ENCODE measurements at places on chromosomes 2 and 18.

- DNase-seq: no peak
Observed at GRCh38 chr2:177625744-177626650, 233.4 kb downstream of the AGPS start.

- no peak for DNase-seq
Observed at GRCh38 chr18:55323051-55323994, 264.7 kb downstream of the TCF4 start.

DNA sequence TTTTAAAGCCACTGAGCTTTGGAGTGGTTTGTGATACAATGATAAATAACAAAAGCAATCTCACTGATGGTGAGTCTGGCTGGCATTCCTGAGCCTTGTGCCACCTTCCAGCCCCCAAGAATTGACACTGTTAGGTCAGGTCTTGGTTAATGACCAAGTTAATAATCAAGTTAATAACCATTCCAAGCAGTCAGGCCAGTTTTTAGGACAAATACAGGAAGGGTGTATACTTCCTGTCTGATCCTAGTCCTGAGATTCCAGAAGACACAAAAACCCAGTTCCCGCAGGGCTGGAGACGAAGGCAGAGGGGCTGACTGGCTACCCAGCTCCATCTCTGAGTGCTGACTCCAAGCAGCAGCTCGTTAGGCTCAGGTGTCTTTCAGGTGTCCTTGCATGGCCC is 74.6 kb upstream of the LAPTM4A start:
- no peak for DNase-seq

DNA sequence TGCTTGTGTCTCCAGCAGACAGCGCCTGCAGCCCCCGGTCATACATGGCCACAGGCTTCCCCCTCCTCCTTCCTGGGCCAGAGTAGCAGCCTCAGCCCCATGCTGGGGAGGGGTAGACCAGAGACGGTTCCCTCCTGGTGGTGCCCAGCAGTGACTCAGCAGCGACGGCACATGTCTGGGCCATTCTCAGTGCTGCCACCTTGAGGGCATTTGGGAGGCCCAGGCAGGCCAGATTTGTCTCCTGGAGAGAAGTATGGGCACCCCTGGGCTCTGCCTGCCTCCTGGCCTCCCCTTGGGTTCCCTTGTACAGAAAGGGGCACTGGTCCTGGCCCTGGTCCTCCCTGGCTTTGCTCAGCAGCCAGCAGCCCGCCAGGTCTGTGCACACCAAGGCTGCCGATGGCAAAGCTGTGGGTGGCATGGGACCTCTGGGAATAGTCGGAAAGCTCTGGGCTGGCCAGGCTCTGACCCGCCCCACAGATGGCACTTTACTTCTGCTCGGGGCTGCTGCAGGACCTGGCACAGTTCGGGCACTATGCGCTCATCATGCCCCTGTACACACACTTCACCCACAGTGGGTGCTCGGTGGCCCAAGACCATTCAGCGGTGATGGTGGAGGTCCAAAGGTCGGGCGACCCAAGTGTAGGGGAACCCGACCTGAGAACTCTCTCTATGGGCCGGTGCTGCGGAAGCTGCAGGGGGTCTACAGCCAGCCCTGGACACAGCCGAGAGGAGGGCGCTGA is 11.4 kb upstream of the ALPI start:
- DNase-seq: no peak

GRCh38 chr18:69956057-69956456 is 8.4 kb upstream of the CD226 start:
- no peak for DNase-seq

GRCh38 chr2:128645631-128646030 is 327.0 kb upstream of the HS6ST1 start:
- peak; percentile 30 for DNase-seq

GRCh38 chr2:31318361-31319336 is 84.7 kb downstream of the EHD3 start:
- DNase-seq: no peak

GRCh38 chr2:237860273-237860935 is 981 bp downstream of the RAMP1 start:
- DNase-seq: no peak

DNA sequence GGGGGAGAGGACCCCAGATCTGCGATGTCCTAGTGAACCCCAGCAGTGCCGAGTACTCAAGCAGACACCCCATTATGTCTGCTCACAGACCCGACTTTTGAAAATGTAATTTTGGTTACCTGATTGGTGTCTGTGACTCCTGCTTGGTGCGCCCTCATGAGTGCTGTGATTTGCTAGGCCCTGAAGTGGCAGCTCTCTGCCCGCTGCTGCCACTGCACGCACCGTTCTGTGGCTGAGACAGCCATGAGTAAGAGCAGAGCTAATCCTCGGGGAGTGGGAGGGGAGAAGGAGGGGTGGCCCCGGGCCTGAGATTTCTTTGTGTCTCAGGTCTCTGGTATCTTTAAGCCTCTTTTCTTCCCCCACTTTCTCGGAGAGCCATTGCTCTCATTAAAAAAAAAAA is 18.2 kb downstream of the FHOD3 start:
- no peak for DNase-seq

DNA sequence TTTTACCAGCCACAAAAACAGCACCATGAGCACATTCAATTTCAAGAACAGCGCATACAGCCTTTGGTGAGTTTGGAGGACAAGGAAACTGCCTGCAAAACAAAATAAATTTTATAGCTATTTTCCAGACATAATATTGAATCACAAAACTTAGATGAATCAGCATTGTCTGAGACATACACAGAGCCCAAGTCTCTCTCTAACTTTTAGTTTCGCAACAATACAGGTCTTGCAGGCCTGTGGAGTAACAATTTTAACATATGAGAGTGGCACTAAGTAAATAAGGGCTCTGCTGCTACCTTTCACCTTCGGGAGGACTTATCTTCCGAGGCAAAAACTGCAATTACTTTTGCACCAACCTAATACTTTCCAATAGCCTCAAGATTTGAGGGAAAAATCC is 56.1 kb upstream of the PEX13 start:
- DNase-seq: no peak

- DNase-seq: no peak
Observed at GRCh38 chr2:241582328-241582727, 23.8 kb downstream of the BOK start.

GRCh38 chr2:209519906-209520305 is 96.1 kb downstream of the MAP2 start:
- DNase-seq: no peak

DNA sequence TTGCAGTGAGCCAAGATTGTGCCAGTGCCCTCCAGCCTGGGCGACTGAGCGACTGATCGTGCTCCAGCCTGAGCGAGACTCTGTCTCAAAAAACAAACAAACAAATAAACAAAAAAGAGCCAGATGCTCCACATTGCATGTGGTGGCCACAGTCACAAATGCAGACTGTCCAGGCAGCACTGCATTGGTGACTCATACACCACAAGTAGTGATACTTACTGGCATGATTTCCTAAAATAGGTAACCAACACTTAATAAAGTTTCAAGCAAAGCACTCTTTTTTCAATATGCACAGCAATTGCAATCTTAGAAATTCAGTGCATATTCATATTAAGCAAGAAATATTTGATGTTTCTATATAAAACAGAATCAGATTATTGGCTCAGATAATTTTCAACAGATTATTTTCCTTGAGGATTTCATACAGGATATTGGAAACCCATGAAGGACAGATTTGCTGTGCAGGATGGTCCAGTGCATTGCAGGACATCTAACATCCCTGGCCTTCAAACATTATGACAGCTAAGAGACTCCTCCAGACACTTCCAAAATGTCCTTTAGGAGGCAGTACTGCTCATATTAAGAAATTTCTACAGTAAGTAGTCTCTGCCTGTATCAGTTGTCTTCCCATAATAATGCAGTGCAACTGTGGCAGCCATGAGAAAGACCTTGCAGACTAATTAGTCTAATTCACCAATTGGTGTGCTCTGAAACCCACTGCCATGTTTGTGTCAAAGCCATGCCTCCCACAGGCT is 10.5 kb upstream of the SLC1A4 start:
- no peak for DNase-seq

DNA sequence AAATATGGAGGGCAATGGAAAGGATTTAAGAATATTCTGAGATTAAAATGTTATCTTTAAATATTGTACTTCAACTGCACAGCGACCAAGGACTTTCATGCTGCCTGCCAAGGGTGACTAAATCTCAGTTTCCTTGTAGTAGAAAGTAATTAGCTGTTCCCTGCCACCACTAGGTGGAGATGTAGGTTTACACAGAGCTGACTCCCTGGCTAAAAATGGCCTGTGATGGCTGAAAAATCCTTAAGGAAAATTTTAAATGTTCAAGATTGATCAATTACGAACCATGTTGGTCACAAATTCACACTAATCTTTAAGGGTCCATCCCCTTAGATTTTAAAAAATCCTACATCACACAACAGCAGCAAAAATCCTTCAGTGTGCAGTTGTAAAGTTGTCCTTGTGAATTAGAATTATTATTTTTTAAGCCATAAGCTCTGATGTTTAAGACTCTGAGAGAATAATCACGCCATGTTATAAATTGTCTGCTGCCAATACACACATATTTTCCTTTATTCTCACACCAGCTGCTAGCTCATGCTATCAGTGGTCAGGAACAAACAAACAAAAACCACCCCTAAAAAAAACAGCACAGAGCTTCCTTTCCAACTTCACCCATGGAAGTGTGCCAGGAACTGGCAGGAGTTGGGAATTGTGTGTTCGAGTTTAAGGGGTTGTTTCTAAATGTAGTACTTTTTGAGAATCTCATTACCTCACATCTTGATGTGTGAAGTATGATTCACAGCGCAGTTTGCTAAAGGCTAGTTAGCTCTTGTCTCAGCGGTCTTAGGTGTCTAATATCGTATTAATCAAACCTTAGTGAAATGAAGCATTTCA is 399.8 kb downstream of the TMEM182 start:
- peak; percentile 45 for DNase-seq

GRCh38 chr2:143891879-143892308 is 628.0 kb downstream of the ZEB2 start:
- no peak for DNase-seq

DNA sequence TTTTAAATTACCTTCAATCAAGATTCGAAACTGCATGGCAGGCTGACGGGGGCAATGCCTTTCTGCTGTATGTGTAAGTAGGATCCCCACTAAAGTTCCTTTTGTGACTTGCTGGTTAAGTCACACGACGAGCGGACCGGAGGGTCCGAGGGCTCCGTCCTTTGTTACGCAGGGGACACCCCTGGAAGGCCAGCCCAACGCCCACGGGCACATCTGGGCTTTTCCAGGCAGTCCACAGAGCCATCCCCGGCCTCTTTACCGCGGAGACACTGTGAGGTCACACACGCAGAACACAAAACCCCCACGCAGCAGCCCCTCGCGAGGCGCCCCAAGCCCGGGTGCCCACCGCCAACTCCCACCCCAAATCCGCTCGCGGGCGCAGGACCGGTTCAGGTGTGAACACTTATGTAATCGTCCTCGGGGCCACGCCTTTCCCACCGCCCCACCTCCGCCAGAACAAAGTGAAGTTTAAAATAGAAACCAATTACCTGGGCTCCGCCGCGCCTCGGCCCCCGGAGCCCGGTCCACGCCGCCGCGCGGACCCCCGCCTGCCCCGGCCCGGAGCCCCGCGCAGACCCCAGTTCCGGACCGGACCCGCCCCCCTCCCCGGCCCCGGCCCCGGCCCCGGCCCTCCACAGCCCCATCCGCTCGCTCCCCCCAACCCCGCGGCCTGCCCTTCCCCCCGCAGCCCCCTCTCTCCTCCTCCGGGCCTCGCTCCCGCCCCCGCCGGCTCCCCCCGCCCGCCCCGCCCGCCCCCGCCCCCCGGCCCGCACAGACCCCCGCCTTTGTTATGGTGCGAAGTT is 4.2 kb downstream of the ZNF516 start:
- no peak for DNase-seq

DNA sequence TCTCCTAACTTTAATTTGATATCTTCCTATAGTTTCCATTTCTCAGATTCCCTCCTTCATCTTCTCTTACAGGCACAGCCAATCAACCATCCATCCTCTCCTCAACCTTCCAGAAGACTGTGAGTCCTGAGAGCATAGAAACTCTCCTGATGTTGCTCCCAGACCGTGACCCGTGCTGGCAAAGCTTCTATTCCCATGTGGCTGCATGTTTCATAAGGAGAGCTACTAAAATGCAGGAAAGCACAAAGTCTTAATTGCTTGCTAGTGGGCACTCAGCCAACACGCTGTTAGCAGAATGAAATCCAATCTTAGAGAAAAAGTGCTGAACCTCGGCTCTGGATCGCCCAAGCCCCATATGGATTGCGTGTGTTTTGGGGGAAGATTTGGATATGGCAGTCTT is 1244.7 kb upstream of the ZEB2 start:
- no peak for DNase-seq

DNA sequence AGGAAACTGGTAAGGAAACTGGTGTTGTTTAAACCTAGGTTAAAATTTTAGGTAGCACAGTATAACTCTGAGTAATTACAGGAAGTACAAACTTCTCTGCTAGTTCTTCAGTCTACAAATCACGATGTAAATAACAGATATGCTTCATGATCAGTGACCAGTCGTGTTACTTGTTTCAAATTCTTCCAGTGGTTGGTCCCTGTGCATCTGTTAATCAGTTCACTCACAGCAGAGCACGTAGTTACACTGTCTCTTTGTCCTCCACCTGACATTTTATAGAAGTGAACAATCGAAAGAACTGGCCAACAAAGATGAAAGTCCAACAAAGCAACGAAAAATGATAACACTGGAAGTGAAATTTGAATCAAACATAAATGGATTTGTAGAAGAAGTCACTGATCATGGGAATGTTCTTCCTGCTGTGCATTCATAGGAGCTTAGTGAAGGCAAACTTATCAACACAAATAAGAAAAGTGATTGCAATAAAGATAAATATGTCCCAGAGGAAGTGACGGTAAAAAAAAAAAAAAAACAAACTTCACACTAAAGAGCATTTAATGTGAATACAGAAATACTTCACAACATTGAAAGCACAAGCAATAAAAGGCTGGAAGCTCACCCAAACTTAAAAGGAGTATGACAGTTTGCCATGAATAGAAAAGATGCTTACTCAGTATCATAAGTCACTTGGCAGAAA is 7.0 kb downstream of the EIF2AK2 start:
- DNase-seq: no peak

DNA sequence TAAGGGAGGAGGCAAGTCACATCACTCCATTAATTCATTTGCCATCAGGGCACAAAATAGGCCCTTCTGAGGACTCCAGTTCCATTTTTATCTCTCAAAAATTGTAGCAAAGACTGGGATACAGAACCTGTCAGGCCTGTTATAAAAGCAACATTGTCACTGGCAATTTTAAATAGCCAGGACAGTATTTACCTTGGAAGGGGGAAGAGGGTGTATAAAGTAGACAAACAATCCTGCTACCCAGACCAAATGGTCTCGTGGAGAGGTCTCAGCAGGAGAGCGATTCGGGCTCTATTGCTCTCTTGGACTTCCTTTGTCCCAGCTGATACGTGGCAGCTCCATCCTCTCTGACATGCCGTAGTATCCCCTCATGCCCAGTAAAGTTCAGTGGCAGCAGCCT is 740.3 kb upstream of the HS6ST1 start:
- no peak for DNase-seq
